Activated T-helper 1 cell treated with anti-CD3 and anti-CD28 coated beads, Interleukin-2, amount 50 U/mL, for 16 hours (primary cell): ENCODE measurements at places on chromosomes 6 and 20.

DNA sequence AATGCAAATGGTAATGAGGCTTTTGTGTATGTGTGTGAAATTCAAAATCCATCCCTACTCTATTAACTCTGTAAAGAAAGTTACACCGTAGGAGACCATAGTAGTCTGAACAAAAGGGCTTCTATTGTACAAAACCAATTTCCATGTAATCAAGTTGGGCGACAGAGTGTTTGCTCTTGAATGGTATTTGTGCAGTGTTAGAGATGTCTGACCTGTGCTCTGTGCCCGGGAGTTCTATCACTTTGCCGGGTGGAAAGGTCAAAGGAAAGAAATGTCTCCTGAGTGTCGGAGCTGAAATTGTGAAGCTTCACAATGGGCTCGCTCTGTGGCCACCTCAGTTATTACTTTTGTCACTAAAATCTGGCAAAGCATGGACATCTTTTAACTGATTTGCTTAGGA is 312.0 kb downstream of the SAMD5 start:
- DNase-seq: no peak

- no peak for DNase-seq
Measured at GRCh38 chr6:90569223-90569622, 17.6 kb downstream of the MAP3K7 start.

- peak; percentile 79 for DNase-seq
Measured at GRCh38 chr20:33663161-33664084, 1.3 kb downstream of the C20orf144 start.

GRCh38 chr20:33656010-33656782 is 5.9 kb upstream of the C20orf144 start:
- DNase-seq: no peak

- peak; percentile 63 for DNase-seq
Measured at GRCh38 chr20:36435592-36436541, 105.5 kb upstream of the MYL9 start.

GRCh38 chr20:8464368-8464767 is 332.3 kb downstream of the PLCB1 start:
- DNase-seq: no peak

GRCh38 chr20:6347916-6348315 is 225.1 kb upstream of the FERMT1 start:
- no peak for DNase-seq

GRCh38 chr6:208364-208763 is 83.9 kb upstream of the DUSP22 start:
- DNase-seq: no peak

DNA sequence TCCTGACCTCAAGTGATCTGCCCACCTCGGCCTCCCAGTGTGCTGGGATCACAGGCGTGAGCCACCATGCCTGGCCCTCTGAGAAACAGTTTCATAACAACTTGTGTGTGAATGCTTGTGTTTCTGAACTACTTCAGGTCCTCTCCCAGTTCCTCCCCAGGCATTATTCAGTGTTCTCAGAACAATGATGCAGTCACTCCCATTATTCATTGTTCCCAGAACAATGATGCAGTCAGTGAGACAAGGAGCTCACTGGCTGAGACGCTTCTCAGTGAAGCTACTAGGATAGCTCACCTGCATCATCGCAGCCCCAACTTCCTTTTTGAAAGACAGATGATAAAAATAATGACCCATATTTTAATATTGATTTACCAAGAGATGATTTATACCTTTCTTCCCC is 71.5 kb downstream of the NDUFAF5 start:
- no peak for DNase-seq

DNA sequence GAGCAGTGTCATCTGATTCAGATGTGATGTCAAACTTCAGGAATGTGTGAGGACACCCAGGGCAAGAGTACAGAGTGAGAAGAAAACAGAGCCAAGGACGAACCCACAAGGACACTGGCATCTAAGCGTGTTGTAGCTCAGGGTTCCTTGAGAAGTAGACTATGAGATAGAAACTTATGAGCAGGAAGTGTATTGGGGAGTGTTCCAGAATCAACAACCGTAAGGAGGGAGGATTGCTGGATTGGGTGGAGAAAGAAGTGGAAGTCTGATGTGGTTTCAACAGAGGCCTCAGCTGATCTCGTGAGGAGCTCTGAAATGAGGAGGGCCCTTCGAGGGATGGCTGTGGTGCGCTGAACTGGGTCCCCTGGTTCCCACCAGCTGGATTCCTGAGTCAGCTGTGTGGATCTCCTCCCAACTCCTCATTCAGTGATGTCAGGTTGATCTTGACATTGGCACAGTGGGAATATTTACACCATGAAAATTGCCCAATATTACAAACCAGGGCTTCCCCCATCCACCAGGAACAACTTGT is 25.7 kb upstream of the IGF2R start:
- no peak for DNase-seq

DNA sequence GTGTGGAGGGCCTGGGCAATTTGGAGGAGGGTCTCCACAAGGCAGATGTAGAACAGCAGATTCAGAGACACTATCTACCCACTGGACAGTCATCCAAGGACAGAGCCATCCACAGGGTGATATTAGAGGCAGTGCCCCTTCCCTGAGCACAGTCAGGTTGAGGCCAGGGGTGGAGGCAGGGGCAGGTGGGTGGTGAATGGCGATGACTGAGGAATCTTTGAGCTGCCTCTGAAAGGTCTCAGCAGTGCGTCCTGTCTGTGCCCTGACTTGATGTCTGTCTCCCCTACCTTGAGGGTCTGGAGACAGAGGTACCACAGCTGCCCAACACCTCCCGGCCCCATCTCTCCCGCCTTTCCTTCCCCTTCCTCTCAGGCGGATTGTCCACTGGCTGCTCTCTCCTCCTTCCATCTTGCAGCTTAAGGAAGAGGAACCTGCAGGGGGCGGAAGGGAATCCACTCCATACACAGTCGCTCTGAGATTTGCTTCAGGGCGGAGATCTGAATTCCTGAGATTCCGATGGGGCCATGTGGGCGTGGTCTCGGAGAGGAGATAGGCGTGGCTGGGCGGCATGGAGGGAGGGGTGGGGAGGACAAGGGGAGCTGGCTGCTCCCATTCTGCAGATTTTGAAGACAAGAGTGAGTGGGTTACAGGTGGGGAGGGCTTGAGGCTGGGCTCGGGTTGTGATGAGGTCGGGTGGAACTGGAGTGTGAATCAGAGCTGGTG is 1.7 kb downstream of the MUCL3 start:
- DNase-seq: no peak

- no peak for DNase-seq
Measured at GRCh38 chr6:17703256-17703694, 3.5 kb downstream of the NUP153 start.

GRCh38 chr20:44644667-44645131 is 6.8 kb downstream of the ADA start:
- no peak for DNase-seq
